ENCODE measurements at places on chromosomes 12 and 14. TPM values are rescaled to one million over a fixed set of nuclear protein-coding genes. Genes with fewer than 3 reads are reported as not detected.

Gene ACRBP
- total RNA-seq, result 0.13 TPM

Gene CFAP54
- total RNA-seq, result 2.6 TPM

Gene EXOC3L4
- total RNA-seq, result not detected

Gene TSPAN9
- total RNA-seq, result 27.4 TPM

Gene RTL1
- total RNA-seq, result not detected

Gene SMOC1
- 2.2 TPM for total RNA-seq

Gene CD27
- not detected for total RNA-seq

Gene KRT3
- total RNA-seq, result not detected

Gene EIF2S3B
- 1.3 TPM for total RNA-seq

Gene KCNMB4
- total RNA-seq, result 1.4 TPM

Gene RAN
- 165 TPM for total RNA-seq

Gene RNASE7
- not detected for total RNA-seq
